Karpas-422 (cell line): ENCODE measurements at places on chromosomes 3 and 15.
A peak's percentile ranks its signal among the peaks of the same experiment; 100 is the strongest.

DNA sequence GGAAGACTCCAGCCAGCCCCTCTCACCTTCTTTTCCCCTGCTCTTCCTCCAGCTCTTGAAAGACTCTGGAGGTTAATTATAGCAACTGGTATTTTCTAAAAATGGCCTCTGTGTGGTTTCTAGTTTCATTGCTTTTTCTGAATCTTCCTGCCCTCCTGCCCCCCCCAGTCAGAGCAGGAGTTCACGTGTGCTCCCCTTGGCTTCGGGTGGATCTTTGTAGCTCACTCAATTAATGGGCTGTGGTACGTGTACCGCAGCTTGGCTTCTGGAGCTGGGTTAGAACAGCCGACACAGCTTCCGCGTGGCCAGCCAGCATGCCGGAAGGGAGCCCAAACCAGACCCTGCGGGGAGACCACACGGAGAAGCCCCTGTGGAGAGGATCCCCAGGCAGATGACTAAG lies 31.5 kb downstream of the TM2D3 start:
- no peak for DNase-seq

- DNase-seq, result no peak
These were observed 3.8 kb upstream of the PLXND1 start for GRCh38 chr3:129610276-129610675.

DNA sequence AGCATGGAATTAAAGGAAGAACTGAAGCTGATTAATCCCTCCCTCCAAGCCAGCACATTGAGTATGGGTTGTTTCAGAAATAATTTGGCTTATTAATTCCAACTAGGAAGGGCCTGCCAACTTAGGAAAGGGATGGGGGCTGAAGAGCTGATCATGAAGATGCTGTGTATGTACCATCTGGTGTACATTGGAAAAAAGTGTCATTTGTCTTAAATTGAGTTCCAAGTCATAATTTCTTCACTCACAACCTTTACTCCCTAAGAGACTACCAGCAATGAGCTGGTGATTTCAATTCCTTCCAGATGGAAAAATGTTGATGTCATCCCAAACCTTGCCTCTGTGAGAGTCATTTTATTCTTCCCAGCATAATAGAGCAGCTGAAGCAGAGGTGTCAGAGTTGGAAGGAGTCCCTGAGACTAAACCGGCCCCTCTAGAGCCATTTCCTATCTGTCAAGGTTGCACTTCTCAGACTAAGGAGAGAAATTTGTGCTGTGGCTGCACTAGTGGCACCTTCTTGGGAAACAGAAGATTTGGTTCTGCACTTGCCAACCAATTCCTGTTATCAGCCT lies 79.4 kb downstream of the GTPBP8 start:
- DNase-seq, result no peak

DNA sequence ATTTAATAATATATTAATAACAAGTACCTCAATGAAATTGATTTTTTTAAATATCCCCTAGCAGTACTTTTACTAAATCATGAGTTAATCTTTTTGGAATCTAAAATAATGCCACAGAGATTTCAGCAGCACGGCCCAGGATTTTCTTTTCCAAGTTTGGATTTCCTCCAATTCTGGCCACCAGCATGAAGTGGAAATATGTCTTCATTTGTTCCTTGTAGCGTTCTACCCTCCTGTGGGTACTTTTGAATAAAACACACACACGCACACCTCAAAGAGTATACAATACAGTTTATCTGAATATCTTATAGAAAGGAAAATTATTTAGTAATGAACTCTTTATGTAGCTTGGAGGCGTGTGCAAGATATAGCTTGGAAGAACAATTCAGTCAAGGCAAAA lies 125.1 kb upstream of the STT3B start:
- DNase-seq, result no peak

DNA sequence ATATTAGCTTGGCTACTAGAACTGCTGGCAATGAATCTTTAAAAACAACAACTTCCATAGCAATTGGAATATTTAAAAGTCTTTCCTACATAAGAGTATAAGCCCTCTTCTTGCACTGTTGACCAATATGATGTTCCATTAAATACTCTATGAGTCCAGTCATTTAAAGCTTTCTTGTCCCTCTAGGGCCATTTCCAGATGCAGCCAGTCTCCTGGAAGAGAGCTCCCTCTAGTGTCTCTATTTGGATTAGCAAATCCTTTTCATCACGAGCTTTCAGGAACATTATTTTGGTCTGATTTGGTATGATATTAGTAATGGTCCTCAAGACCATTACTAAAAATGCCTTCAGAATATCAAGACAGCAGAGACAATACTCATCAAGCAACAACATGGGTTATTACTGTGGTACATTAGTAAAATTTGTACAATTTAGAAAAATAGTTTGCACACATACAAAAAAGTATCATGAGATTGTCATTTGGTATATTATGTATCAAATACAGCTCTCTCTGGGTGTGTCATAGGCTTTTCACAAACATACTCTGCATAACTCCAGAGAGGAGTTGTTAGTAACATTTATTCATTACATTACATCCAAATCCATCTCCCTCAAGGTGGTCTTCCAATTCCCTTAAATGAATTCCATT lies 101.3 kb downstream of the DPH6 start:
- DNase-seq, result peak; percentile 80

- no peak for DNase-seq
These were observed 45.3 kb downstream of the ALDH1L1 start for GRCh38 chr3:126135071-126135405.

GRCh38 chr15:61545763-61546162 lies 316.7 kb upstream of the RORA start:
- DNase-seq, result no peak

DNA sequence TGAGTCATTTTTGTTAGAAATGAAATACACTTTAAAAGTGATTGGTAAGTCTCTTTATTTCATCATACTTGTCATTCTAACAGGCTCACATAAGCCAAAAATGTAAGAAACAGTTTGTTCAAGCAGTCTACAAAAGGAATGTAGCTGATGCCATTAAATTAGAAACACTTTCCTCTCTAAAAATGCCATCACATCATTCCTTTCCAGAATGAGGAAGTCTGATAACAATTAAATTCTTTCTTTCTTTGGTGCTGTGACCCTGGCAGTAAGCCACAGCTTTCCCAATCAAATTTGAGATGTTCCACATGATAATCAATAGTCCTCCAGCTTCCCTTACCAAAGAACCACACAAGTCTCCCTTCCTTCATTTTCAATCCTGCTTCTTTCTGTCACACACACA lies 9.4 kb upstream of the P2RY1 start:
- DNase-seq, result no peak

- no peak for DNase-seq
These were observed 20.9 kb downstream of the PIK3R4 start for GRCh38 chr3:130725746-130726145.

DNA sequence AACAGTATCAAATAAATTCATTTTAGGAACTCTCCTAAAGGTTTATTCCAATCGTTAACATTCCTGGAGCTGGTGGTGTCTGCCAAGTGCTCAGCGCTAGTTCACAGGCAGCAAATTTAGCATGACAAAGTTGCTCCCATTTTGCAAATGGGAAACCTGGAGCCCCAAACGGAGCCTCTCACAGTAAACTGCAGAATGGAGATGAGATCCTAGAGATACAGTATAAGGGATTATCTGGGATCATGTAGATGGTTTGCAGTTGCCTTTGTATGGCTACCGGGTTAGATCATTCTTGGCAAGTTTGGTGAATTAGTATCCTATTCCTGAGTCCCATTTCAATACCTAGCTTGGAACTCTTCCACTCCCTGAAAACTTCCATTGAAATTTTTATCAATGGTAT lies 173.7 kb downstream of the CDIN1 start:
- no peak for DNase-seq

DNA sequence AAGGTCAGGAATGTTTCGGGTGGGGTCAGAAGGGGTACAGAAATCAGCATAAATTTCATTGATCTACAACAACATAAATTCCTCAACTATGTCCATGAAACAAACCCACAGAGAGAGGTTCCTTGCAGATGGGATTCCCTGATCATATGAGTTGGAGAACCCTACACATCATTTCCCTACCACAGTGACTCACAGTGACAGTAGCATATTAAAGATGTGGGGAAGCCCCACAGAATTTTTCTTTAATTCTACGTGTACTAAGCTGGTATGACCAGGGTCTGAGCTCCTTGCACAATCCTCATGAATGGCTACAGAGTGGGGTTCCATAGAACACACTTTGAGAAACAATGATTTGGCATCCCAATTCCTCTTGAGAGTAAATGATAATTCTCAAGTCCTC lies 116.9 kb upstream of the RAD18 start:
- DNase-seq, result no peak

DNA sequence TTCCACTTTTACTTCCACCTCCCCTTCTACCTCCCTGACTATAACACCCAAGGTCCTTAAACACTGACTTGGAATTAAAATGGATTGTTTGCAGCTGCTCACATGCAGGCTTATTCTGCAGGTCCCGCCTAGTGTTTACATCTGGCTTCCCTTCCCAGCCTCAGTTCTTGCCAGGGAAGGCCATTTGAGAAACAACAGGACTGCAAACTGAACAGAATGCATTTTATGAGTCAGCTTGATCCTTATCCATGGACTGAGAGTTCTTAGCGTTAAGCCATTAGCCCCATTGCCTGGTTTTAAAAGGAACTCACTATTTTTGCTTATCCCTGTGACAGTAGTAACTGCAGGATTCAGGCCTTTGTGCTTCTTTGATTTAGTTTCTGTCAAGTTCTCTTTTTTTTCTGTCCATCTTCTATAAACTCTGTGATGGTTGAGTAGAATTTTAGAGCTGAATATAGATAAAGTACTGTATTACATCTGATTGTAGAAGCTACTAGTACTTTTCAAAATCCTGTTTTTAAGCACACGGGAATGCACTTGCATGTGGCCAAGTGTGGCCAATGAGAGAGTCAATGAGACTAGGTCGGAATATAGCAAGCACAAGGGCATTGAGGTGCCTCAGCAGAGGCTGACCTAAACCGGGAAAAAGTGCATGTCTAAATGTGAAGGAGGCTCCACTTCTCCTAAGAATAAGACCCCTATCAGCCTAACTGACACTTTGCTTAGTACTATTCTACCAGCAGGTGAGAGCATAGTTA lies 106.4 kb downstream of the TUSC7 start:
- no peak for DNase-seq

DNA sequence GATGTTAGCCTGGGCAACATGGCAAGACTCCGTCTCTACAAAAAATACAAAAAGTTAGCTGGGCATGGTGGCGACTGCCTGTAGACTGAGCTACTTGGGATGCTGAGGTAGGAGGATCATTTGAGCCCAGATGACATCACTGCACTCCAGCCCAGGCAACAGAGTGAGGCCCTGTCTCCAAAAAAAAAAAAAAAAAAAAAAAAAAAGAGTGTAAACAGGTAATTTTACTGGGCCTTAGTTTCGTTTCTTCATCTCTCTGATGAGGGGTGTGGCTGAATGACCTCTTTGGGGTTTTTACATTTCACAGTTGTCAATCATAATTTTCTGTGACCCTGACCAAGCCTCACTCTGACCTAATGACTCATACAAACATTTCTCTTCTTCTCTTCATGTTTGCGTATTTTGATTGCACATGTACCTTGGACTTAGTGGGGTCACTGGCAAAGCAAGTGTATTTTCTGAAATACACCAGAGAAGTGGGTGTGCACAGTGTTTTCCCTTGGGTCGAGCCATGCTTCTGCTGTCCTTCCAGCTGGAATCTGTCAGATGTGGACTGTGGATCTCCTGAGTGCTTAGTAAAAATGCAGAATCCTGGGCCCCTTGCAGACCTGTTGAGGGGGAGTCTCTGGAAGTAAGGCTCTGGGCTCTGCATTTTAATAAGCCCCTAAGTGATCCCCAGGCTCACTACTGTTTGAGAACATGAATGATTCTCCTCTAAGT lies 140.5 kb downstream of the FNDC3B start:
- DNase-seq, result no peak

DNA sequence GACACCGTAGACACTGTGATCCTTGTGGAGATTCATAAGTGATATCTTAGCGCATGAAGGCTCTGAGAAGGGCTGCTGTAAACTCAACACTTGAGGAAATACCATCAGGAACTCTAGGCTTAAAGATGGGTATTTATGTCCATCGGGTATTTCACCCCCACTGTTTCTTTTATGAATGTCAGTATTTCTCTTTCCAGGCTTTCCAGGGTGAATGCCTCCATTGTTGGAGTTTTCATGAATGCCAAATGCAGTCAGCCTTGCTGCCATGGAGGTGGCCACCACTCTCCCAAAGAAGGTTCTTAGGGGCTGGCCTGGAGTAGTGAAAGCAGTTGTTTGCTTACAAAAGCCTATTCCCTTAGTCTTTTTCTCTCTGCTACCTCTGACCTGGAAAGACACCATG lies 259.2 kb downstream of the SLCO3A1 start:
- no peak for DNase-seq

GRCh38 chr15:87099916-87100315 lies 1020.2 kb downstream of the AGBL1 start:
- no peak for DNase-seq

GRCh38 chr3:178593786-178594185 lies 57.5 kb downstream of the KCNMB2 start:
- no peak for DNase-seq

- no peak for DNase-seq
These were observed 45.7 kb downstream of the PRR23E start for GRCh38 chr3:127238602-127239001.

GRCh38 chr3:101944308-101944707 lies 95.0 kb downstream of the NFKBIZ start:
- no peak for DNase-seq

DNA sequence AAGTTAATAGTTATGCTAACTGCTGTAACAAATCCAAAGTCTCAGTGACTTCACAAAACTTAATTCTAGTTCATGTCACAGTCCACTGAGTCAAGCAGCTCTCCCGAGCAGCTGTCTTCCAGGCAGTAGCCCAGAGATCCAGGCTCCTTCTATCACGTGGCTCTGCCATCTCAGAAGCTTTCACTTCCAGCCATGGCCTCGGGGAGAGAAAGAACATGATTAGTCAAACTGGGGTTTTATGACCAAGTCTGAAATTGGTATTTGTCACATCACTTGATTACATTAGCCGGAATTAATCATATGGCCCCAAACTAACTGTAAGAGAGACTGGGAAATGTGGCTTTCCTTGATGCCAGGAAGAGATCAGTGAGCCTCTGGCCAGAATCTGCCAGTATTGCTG lies 70.2 kb upstream of the DGKG start:
- DNase-seq, result no peak

GRCh38 chr3:140249188-140249587 lies 314.2 kb downstream of the CLSTN2 start:
- no peak for DNase-seq

DNA sequence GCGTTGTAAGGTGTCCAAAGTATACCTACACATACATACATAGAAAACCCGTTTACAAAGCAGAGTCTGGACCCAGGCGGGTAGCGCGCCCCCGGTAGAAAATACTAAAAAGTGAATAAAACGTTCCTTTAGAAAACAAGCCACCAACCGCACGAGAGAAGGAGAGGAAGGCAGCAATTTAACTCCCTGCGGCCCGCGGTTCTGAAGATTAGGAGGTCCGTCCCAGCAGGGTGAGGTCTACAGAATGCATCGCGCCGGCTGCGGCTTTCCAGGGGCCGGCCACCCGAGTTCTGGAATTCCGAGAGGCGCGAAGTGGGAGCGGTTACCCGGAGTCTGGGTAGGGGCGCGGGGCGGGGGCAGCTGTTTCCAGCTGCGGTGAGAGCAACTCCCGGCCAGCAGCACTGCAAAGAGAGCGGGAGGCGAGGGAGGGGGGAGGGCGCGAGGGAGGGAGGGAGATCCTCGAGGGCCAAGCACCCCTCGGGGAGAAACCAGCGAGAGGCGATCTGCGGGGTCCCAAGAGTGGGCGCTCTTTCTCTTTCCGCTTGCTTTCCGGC lies 318.6 kb downstream of the FGF12 start:
- no peak for DNase-seq

- no peak for DNase-seq
These were observed 126.7 kb downstream of the TUSC7 start for GRCh38 chr3:116836286-116836685.
